ENCODE measurements at places on chromosomes 5 and 9. TPM values are rescaled to one million over a fixed set of nuclear protein-coding genes. Genes with fewer than 3 reads are reported as not detected.

DNA sequence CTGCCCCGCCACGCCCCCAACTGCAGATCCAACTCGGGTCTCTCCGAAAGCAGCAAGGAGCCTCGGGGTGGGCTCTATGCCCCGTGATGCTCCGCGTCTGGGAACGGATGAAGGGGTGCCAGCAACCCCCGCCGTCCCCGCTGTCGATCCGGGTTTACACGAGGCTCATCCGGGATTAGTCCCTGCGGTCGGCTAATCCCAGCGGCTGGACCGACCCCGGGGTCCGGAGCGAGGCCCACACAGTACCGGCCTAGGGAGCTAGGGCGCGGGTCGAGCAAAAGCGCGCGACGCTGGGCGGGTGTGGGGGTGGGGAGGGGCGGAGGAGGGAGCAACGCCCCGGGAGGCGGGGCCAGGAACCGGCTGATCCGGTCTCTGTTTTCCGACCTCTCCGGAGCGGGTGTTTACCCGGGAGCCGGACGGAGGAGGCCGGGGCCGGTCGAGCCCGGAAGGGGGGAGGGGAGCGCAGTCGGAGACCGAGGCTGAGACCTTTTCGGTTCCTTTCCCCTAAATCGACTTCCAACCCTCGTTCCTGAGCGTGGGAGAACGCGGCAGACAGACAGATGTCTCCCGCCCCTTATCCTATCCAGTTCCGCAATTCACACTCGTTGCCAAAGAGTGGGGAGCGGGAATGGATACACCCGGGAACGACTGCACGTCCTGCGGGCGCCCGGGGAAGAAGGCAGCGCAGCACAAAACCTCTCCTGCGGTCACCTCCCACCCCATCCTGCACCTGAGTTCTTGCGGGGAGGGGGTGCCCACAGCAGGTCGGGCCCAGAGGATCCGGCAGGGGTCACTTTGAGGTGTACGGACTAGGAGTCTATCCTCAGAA lies 28.6 kb downstream of the PCDH1 start:
- peak; percentile 41 for DNase-seq

DNA sequence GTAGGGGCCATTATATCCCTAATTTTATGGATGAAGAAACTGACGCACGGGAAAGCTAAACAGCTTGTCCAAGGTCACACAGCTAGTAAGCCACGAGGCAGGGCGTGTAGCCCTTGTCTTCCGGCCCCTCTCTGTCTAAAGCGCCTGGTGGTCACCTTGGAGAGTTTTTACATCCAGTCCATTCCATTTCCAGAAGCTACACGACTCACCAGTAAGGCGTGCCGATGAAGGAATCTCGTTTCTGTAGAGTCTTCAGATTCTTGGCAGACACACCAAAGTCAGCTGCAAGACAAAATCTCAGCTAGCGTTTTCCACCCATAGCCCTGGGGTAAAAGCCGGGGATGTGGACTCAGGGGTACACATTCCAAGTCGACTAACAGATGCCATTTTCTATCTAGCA lies 80.5 kb downstream of the STK10 start:
- no peak for DNase-seq

CWC27 gene
- total RNA-seq: 9.6 TPM

IRX2 gene
- total RNA-seq: 0.19 TPM

LECT2 gene
- total RNA-seq: not detected
